GM12864 (cell line): ENCODE measurements at places on chromosomes 7 and 10.

DNA sequence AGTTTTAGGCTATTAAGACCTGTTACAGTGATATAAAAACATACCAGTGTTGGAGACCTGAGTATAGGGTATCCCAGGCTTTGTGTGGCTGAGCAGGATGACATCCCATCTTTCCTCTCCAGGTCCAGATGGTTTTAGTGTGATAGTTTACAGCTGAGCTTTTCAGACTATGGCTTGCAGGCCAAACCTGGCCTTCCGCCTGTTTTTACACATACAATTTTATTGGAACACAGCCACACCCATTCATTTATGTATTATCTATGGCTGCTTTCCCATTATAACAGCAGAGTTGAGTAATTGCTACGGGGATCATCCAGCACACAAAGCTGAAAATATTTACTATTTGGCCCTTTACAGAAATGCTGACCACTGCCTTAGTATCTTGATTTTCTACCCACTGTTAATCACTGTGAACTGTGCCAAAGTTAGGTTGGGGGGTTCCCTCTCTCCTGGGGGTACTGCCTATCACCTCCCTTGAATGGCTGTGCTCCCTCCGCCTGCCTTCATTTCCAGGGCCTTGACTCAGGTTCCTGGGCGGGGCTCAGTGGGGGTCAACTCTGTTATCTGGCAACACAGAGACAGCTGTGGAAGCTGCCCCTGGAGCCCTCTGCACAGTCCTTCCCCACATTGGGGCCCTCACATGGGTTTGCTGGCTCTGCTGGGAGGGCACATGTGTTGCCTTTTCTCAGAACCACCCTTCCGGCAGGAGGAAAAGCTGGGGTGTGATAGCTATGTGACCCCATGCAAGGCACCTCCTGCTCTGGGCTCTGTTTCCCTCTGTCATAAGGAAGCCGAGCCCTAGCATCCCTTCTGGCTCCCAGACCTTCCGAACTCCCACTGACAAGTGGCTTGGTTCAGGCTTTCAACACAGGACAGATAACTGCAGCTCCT, 40.3 kb upstream of the SH2D4B start:
- DNase-seq, result no peak

GRCh38 chr10:129056734-129057689, 410.0 kb upstream of the MGMT start:
- no peak for DNase-seq

- DNase-seq, result no peak
Measured at GRCh38 chr10:107548301-107548700, 383.8 kb upstream of the SORCS1 start.

DNA sequence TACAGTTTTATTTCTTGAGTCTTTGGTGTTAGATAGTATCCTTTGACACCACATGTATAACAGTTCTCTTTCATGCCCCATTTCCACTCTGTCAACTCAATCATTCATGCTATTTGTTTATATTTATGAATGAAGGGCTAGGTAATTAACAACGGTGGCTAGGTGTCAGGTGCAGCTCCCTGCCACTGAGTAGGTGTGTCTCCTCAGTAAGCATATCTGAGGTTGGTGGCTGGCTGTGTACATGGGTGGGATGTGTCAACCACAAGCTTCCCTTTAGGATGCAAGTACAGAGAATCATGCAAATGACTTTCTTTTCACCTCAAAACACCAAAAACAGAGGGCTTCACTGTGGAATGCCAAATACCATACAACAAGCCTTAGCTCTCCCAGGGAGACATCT, 83.4 kb downstream of the ZNF365 start:
- DNase-seq, result peak; percentile 39

DNA sequence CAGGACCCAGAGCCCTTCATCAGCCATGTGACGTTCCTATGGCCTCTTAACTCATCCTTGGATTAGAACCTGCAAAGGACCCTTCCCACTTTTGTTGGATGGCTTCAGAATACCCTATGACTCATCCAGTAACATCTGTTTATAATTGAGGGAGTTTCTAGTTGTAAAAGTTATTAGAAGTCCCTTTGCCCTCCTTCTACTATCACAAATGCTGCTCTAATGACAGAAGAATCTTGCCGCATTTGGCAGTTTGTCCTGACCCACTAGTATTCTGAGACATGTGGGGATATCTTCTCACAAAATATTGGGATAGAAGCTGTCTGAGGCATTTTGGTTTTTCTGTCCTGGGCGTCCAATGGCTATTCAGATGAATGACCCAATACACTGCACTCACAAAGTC, 251.8 kb upstream of the TMEM72 start:
- DNase-seq, result no peak

DNA sequence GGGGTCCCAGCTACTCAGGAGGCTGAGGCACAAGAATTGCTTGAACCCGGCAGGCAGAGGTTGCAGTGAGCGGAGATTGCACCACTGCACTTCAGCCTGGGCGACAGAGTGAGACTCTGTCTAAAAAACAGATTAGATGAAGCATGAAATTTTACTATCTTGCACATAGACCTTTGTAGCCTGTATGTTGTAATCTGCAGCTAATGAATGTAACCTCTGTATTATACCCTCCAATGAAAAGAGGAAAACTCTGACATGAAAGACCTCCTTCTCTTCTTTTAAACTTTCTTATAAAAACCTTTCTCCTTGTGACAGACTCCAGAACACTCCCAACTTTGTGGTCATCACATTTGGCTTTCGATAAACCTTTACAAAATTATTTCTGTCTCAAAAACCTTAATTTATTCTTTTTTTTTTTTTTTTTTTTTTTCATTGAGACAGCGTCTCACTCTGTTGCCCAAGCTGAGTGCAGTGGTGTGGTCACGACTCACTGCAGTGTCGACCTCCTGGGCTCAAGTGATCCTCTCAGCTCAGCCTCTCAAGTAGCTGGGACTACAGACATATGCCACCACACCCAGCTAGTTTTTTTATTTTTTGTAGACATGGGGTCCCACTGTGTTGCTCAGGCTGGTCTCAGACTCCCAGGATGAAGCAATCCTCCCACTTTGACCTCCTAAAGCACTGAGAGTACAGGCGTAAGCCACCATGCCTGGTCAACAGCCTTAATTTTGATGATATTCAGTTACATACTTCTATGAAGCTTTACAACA, 97.4 kb downstream of the SVOPL start:
- no peak for DNase-seq

DNA sequence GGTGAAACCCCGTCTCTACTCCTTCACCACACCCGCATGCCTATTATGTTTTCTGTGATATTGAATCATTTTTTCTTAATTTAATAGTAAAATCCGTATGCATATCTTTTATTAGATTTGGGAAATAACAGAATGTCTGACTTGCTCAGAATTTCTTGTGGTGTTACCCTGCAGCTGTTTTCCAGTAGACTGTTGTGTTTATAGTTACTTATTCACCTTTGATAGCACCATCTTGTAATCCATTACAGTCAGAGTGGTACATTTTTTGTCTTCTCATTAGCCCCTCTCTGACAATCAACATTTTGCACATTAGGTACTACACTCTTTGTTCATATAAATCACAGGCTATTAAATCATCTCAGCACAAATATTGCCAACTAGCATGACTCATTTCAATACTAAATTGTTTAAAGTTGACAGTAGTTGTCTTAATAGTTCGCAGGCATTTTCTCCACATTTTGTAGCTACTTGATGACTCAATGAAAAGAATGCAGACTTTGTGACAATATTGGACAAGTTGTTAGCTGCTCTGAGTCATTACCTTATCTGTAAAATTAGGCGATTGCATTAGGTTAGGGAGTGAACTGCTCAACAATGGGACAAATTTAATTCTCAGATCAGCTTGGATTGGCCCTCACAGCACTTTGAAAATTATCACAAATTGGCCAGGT, 17.8 kb upstream of the SLC16A12 start:
- no peak for DNase-seq

DNA sequence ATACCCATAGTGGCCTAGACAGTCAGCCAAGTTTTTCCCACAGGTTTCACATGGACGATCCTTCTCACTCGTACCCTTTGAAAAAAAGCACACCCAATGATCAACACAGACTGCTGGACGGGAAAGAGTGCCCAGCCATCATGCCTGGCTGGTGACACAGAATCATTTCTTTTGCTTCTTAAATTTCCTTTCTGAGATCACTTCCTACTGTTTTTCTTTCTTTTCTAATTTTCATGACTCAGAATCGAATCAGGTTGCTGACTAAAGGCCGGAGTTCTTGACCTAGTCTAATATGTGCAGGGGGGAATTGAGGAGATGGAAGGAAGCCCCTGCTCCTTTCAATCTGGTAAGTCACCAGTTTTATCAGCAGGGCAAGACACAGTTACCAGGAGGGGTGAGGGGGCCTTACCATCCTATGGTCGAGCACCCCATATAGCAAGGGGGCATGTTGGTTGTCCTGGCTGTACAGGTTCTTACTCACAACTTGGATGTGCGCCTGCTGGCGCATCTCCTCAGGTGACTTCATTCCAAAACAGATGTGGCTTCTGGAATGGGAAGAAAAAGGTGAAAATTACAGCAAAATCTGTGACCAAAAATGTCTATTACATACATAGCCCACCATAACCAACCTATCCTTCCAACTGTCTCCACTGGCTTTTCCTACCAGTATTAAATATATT, 3.5 kb downstream of the POLR3A start:
- no peak for DNase-seq

GRCh38 chr10:81873932-81874816, 820 bp upstream of the NRG3 start:
- no peak for DNase-seq

DNA sequence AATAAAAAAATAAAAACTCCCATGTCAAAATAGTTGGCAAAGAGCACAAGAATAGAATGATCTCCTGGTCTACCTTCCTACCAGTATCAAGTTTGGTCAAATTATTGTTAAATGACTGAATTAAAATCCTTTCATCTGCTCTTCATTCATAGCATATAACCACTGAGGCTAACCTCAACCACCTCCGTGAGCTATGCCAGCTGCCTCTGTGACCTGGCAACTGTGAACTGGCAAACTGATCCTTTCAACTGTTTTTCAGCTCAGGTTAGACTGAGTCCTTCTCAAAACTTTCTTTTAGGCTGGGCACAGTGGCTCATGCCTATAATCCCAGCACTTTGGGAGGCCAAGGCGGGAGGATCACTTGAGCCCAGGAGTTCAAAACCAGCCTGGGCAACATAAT, 36.1 kb downstream of the NUDCD3 start:
- DNase-seq, result no peak

DNA sequence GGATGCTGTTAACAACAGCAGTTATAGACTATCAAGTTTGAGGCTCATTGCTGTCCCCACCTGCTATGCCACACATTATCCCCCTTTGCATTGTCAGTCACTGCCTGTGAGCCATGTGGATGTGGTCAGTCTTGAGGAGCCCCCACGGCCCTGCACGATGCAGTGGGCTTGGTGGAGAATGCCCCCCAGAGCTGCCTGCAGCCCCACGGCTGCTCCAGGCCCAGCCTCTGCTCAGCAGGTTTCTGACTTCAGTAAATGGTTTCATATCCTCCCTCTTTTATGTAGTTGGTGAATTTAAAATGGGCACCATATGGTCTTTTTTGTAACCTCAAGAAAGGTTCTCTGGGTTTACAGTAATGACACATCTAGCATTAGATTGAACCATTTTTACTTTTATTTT, 164.1 kb downstream of the EBF3 start:
- no peak for DNase-seq

- DNase-seq, result no peak
Measured at GRCh38 chr10:123599366-123599849, 66.7 kb upstream of the GPR26 start.

GRCh38 chr7:26428571-26428970, 136.9 kb downstream of the SNX10 start:
- no peak for DNase-seq

GRCh38 chr10:95097805-95098204, 28.5 kb upstream of the CYP2C8 start:
- DNase-seq, result no peak

DNA sequence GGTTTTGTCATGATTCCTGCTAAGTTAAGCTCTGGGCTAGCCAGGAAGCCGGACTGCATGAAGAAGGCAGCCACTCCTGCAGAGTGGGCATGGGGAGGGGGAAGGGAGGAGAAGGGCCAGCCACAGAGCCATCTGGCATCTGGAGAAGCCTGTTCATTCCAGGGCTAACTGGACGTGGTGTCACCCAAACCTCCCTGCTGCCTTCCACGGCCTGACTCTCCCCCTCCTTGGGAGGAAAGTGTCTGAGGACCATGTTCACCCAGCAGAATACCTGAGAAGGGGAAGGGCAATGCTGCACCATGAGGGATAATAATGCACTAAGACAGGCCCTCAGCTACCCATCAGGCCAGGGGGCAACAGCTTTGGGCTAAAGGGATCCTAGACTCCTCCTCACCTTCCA, 15.4 kb downstream of the AQP1 start:
- DNase-seq, result no peak

- no peak for DNase-seq
Measured at GRCh38 chr7:150317748-150318444, 5.3 kb upstream of the LRRC61 start.

DNA sequence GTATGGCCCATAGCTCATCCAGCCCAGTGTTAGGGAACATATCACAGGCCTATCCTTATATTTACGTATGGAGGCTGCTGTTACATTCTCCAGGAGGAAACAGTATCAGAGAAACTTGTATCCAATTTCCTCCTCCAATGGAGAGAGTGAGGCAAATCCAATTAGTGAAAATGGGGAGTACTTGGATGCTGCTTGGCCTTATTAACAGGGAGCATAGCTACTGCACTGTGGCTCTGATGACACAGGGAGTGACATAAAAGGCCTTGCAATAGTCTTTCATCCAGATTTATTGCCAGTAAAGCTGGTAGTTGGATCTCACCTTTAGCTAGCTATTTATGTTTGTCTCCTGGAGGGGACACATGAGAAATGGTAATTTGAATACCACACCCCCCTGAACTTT, 313.2 kb upstream of the MTPN start:
- no peak for DNase-seq

GRCh38 chr10:101778781-101779543, 3.0 kb upstream of the FGF8 start:
- DNase-seq, result no peak

DNA sequence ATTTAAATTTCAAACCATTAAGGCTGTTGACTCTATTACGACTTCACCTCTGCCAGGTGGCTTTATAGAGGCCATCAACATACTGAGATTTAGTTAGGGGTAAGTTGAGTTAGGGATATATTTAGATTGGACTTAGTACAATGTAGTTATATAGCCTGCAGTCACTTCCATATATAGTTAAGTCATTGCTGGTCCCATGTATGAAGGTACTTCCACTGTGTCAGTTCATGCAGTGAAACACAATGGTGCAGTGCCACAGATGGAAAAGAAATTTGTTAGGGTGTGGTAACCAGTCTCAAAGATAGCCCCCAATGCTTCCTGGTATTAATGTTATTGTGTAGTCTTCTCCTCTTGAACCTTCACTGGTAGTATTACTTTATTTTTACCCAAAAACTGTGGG, 12.6 kb upstream of the TSPAN13 start:
- no peak for DNase-seq

GRCh38 chr7:130421684-130422083, 19.1 kb downstream of the CEP41 start:
- no peak for DNase-seq

- no peak for DNase-seq
Measured at GRCh38 chr10:119025336-119025735, 4.2 kb upstream of the NANOS1 start.

GRCh38 chr10:115092555-115093285, 445 bp upstream of the ATRNL1 start:
- DNase-seq, result no peak
